ENCODE measurements at places on chromosomes 12 and 14. TPM values are rescaled to one million over a fixed set of nuclear protein-coding genes. Genes with fewer than 3 reads are reported as not detected.

Gene PDE3A
- total RNA-seq = 0.97 TPM

Gene NFE2
- total RNA-seq = 0.49 TPM

Gene KRT83
- total RNA-seq = not detected

Gene TMEM132C
- not detected for total RNA-seq

Gene TAS2R31
- 3.1 TPM for total RNA-seq

Gene BICDL1
- 2.8 TPM for total RNA-seq

Gene CCDC38
- not detected for total RNA-seq

Gene MYF6
- 0.31 TPM for total RNA-seq

DNA sequence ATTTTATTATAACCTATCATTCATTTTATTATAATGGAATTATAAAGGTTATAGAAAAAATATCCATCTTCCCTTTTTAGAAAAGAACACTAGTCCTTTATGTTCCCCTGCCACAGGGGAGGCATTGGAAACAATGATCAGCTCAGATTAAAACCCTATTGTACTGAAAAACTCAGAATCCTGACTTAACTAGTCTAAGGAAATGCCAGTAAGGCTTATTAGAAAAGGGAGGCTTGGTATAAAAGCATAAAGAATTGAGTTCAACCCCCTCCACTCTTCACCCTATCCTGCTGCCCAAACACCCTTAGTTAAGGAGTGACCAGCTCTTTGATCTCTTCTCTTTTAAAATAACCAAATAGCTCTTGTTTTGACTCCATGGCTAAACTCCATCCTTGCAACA, 36.0 kb downstream of the PUS7L start:
- DNase-seq = no peak
- no peaks in the 10 kb centered on the region for H3K36me3 ChIP-seq
- peaks cover 2% of the 10 kb centered on the region for H3K27me3 ChIP-seq
- H3K27ac ChIP-seq = no peak overlapping the region
- H3K4me3 ChIP-seq = no peak overlapping the region

GRCh38 chr12:106415134-106415533, 57.6 kb downstream of the POLR3B start:
- H3K4me3 ChIP-seq = no peak overlapping the region
- H3K36me3 ChIP-seq = no peaks in the 10 kb centered on the region
- no peak for DNase-seq

- H3K36me3 ChIP-seq = no peaks in the 10 kb centered on the region
- no peak overlapping the region for H3K4me3 ChIP-seq
- DNase-seq = no peak
Observed at GRCh38 chr14:80930095-80930494, 11.4 kb downstream of the CEP128 start.

- H3K27ac ChIP-seq = no peak overlapping the region
- DNase-seq = no peak
- peaks cover 11% of the 10 kb centered on the region for H3K36me3 ChIP-seq
- no peak overlapping the region for H3K4me3 ChIP-seq
Observed at GRCh38 chr14:74504412-74504811, 10.8 kb downstream of the ISCA2 start.

DNA sequence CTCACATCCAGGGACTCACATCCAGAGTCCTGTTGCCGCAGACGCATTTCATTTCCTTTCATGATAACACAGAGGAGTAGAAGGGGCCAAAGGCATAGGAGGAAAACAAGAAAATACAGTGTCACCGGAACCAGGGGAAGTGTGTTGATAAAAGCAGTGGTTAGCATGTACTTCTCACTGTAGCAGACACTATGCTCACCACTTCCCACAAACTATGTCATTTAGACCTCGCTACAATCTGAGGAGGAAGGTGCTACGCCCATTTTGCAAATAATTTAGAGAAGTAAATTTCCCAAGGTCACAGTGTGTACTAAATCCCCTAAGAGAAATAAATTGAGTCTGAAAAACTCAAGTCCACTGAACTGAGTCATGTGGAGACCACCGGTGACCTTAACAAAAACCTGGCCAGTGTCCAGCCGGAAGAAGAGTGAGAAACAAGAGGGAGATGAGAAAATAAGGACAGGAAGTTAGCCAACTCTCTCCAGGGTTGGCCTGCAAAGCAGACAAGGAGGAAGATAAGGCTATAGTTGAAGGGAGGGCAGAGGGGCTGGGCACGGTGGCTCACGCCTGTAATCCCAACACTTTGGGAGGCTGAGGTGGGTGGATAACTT, 25.8 kb upstream of the TMCC3 start:
- H3K4me3 ChIP-seq = no peak overlapping the region
- peak overlapping the region; percentile 78 for H3K27ac ChIP-seq
- no peak for DNase-seq
- peaks cover 4% of the 10 kb centered on the region for H3K27me3 ChIP-seq

DNA sequence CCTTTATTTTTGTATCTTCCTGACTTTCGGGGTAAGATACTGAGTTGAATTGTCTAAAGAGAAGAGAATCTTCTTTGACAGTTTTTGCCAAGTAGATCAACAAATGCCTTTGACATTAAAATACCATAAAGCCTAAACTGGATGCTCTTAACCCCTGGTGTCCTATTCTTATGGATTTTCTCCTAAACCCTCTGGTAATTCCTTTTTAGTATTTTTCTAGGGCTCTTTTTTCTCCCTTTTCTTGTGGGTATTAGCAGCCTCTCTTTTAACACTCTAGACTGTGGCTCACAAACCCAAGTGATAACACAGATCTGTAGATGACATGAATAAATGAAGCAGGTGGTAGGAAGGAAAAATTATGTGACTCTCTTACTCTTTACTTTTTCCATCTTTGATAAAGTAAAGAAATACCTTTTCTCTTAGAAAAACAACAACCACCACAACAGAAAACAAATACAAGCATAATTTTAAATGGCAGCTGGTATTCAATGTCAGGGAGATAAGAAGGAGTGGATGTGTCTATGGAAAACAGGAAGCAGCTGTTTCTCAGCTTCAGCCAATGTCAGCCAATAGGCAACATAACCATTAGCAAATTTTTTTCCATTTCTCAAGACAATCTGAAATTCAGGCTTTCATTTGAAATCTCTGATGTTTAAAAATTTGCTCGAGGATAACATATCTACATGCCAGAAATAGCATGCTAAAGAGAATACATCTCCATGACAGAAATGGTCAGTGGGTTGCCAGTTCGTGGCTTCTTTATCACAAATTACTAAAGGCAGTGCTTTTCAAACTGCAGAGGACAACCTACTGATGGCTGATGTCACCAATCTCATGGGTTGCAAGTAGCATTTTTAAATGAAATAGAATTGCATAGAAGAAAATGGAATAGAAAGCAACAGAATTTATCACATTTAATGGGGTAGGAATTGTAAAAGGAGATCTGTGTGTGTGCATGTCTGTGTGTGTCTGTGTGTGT, 123.1 kb upstream of the KRR1 start:
- H3K4me3 ChIP-seq = peak overlapping the region; percentile 56
- no peaks in the 10 kb centered on the region for H3K36me3 ChIP-seq
- peaks cover 2% of the 10 kb centered on the region for H3K27me3 ChIP-seq
- DNase-seq = no peak
- H3K27ac ChIP-seq = peak overlapping the region; percentile 90

DNA sequence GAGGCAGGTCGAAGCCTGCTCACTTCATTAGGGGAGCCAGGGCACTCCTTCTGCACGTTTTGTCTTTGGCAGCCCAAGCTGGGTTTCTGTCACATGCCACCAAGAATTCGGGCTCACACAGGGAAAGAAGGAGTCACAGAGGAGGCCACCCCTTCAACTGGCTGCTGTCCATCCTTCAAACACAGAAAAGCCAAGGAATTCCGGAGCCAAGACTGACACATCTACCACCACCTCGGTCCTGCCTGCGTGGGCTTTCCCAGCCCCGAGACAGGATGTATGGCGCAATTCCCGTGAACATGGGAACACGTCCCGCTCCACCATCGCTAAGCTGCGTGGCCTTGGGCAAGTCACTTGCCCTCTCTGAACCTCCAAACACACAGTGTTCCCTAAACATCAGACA, 70.4 kb downstream of the NCOR2 start:
- H3K27me3 ChIP-seq = peaks cover 9% of the 10 kb centered on the region
- no peak for DNase-seq
- no peak overlapping the region for H3K4me3 ChIP-seq
- H3K4me1 ChIP-seq = peaks cover 14% of the 10 kb centered on the region

DNA sequence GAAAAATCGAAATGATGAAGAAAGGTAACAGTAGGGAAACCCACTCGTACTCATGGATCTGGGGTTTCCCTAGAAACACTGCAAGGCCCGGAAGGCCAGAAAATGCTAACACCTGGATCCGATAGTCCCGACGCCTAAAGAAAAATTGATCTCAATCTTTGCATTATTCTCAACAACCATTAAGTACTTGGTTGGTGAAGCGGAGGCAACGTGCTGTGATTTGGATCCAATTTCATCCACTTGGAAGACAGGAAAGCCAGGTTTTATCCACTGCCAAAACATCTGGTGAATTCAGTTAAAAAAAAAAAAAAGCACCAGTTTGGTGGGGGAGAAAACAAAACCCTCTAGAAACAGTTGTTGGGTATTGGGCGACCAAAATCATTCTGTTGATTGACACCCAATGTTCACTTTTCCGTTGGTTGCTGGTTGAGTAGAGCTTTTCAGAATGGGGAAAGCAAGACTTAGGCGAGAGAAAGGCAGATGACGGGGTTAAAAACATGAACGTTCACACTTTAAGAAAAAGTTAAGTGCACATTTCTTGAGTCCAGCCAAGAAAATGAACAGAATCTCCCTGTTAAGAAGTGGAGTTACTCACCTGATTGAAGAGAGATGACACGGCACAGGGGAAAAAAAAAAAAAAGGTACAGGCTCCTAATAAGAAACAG, 41.9 kb upstream of the MED13L start:
- H3K4me3 ChIP-seq = no peak overlapping the region
- H3K27ac ChIP-seq = no peak overlapping the region
- no peaks in the 10 kb centered on the region for H3K4me1 ChIP-seq
- H3K27me3 ChIP-seq = peaks cover 2% of the 10 kb centered on the region
- DNase-seq = no peak

DNA sequence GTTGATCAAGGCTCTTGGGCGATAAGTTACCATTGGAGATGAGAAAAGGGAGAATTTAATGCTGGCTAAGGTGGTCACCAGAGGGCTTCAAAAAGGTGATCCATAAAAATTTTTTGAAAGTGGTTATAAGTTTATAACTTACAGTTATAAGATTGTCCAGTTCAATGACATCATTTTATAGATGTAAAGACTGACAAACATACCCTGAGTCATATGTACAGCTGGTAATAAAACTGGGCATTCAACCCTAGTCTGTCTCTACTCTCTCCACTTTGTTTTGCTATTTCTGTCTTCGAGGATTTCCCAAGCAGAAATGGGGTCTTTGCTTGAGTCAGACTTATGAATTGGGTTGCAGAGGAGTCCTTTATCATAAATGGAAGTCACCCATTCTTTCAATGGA, 454.0 kb downstream of the SOX5 start:
- no peak overlapping the region for H3K27ac ChIP-seq
- no peak for DNase-seq
- H3K36me3 ChIP-seq = no peaks in the 10 kb centered on the region
- H3K4me3 ChIP-seq = no peak overlapping the region
- H3K27me3 ChIP-seq = no peaks in the 10 kb centered on the region
- no peaks in the 10 kb centered on the region for H3K4me1 ChIP-seq

DNA sequence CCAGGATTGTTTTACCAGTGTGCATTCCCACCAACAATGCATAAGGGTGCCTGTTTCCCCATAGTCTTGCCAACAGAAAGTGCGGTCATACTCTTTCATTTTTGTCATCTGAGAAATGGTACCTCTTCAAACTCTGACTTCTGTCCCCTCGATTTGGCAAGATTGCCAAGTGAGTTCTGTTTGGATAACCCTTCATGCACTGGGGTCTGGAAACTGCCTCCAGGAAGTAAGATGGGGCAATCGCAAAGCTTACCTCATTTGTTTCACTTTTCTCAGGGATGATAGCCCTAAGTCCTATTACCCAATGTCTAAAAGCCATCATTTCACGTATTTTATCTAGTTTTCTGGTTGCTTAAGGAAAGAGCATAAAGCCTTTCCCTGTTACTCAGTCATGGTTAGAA, 28.6 kb upstream of the NR1H4 start:
- H3K4me3 ChIP-seq = no peak overlapping the region
- no peak overlapping the region for H3K27ac ChIP-seq
- H3K27me3 ChIP-seq = peaks cover 5% of the 10 kb centered on the region
- peaks cover 18% of the 10 kb centered on the region for H3K4me1 ChIP-seq

DNA sequence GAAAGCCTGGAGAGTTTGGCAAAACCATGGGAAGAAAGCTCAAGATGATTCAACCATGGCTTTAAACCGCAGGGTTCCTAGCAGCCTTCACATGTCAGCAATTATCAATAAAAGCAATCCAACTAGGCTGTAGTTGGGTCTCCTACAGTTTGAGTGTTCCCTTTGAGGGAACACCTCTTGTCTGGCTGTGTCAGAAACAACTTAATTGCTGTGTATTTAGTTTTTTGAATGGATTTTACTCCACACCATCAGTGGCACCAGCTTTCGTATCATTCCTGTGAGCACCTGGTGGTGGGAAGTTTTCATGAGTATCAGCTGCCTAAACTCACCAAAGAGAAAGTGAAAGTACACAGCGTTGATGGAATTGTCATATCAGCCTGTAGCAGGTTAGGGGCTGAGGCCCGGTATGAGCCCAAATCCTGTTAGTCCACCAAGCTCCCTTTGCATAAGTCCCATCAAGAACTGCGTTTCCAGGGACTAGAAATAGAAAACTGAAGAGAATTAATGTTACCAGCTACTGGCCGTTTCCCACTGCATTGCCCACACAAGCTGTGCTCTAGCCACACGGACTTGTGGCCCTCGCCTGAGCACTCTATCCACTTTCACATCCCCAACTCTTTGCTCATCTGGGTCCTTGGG, 10.9 kb upstream of the IL26 start:
- no peaks in the 10 kb centered on the region for H3K36me3 ChIP-seq
- no peaks in the 10 kb centered on the region for H3K4me1 ChIP-seq
- H3K27ac ChIP-seq = no peak overlapping the region
- DNase-seq = no peak
- H3K27me3 ChIP-seq = peaks cover 4% of the 10 kb centered on the region
- H3K4me3 ChIP-seq = no peak overlapping the region

DNA sequence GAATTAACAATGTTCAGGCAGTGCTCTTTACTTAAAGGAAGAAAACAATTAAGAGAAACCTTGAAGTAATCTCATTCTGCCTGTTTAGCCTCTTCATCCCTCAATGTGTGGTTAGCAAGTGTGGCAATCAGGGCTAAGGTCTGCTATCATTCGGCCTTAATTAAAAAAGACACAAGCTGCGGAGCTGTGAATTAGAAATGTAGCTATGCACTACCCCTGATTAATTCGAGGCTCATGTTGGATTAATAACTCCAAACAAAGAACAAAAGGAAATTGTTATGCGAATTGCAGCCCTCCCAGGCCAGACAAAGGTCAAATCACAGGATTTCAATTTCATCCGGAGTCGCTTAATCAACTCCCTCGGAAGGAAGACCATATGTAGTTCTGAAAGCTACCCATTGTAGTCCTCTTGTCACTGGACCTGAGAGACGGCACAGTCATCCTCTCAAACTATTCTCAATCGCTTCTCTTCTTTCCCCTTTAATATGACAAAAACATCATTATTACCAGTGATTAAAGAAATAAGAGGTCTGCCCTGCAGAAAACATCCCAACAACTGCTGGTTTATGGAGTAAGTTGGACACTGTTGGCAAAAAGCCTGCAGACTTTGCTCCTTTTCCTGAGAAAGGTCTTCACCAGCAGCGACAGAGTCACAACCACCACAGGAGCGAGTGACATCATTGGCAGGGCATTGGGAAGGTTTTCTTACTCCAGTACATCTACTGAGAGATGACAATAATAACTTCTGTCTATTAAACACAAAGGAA, 71.1 kb upstream of the SOX5 start:
- no peak for DNase-seq
- H3K36me3 ChIP-seq = no peaks in the 10 kb centered on the region
- peaks cover 5% of the 10 kb centered on the region for H3K4me1 ChIP-seq

Measured in endothelial cell (in vitro differentiated cells).